ENCODE measurements at places on chromosomes 13 and 19.

DNA sequence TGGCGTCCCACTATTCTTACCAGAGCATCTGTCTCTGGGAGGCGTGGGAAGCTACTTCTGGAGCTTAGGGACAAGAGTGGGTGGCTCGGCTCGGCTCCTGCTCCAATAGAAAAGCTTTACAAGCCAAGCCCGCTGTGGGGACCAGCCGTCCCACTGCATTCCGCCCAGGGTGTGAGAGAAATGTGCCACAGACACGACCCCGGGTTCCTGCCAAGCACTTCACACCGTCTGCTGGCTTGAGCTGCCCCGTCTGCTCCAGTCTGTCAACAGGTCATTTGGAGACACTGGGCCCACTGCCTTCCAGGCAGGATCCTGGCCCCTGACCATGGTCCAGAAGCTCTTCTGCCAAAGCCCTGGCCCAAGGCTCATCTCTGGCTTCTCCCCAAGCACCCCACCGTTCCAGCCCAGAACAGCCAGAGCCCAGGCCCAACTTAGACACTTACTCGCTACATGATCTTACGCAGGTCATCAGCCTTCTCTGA is 6.5 kb upstream of the FKRP start:
- DNase-seq, result no peak

- DNase-seq, result no peak
Measured at GRCh38 chr13:94987081-94987480, 274.7 kb upstream of the SOX21 start.

DNA sequence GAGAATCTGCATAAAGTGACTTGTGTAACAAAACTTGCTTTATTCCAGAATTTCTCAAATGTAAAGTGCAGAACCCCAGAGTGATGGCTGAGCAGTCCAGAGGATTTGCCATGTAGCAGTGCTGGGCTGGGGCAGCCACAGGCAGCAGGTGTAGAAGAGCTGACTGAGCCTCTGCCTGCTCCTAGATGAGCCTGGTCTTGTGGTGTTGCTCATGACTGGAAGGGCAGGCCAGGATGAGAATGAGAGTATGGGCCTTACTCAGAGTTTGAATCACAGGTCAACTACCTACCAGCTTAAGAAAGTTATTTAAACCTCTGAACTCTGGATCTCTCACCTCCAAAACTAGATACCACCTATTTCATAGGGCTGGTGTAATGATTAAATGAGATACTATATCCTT is 2.9 kb upstream of the C13orf42 start:
- no peak for DNase-seq

GRCh38 chr13:78592584-78592983 is 10.8 kb downstream of the POU4F1 start:
- DNase-seq, result no peak

- no peak for DNase-seq
Measured at GRCh38 chr13:28991764-28992163, 171.6 kb downstream of the MTUS2 start.

GRCh38 chr19:19464339-19465098 is 50.8 kb downstream of the TSSK6 start:
- peak; percentile 90 for DNase-seq

DNA sequence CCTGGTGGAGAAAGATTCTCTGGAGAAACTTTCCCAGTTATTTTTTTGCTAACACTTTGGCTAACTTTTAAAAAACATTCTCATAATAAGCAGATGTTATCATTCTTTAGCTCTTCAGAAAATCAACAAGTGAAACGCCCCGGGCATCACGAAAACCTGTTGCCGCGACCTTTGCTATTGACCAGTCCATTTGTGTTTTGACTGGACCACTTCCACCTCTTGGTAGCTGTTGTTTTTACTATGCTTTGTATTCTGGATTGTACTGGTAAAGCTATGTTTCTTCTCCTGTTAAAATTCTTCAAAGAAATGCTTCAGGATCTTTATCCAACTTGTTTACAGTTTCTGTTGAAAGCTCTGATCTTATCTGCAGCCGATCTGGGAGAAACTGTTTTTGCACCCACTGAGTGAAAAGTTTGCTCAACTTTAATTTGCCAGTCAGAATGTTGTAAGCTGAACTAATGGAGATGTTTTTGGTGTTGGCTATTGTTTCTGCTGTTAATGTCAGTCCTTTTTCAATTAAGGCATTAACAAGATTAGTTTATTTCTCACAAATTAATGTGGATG is 23.3 kb downstream of the UFM1 start:
- no peak for DNase-seq

DNA sequence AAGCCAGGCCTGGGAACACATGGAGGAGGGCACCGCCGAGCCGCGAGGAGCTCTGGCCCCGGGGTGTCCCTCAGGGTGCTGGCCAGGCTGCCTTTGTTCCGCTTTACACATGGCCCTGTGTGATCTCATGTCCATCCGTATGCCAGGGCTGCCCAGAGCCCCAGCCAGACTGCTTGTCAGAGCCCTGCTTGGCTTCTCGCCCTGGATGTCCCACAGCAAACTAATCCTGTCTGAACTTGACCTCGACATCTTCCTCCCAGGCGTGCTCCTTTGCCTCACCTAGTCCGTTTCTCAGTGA is 14.3 kb downstream of the BCKDHA start:
- peak; percentile 51 for DNase-seq

DNA sequence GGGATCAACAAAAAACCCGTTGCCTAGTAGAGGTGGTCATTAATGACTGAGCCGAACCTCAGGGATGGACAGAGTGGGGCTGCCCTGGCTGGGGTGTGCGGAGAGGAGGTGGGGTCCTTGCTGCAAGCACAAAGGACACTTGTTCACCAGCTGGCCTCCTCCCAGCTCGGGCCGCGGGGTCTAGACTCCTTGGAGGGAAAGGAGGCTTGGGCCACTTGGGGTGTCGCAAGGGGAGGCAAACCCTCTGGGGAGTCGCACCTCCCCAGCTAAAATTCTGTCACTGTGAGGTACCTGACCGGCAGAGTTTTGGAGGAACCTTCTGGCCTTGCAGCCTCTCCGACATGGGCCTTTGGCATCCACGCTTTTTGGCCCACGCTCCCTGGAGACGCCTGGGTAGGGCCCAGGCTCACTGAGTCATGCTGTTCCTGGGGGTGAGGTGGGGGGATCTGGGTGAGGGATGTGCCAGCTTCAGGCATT is 8.2 kb downstream of the KLHL26 start:
- no peak for DNase-seq

DNA sequence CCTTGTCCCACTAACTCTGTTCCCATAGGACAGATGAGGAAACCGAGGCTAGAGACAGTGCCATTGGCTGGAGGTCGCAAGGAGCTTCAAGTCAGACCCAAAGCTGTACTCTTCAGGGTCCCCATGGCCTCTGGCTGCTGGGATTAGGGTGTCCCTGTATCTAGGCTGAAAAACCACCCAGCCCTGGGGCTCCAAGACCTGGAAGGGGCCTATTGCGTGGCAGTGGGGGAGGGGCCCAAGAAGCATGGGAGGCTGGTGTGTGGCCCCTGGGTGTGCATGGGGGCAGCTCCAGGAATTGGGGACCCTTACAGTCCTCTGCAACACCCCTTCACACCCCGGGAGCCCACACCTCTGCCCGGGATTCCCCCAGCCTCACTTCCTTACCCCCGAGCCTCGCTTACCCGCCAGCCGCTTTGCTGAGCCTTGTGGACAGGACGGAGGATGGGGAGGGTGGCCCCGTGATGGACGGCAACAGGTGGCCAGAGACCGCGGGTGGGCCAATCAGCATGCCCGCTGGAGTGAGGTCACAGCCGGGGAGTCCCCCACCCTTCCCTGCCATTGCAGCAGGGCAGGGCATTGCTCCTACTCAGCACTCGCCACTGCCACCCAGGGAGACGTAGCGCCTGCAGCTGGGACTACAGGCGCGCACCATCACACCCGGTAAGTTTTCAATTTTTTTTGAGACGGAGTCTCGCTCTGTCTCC is at the start of gene JSRP1:
JSRP1 (minus strand) TSS at position 436 of the 704 bp plus-strand sequence. CDS start 1,103 bp downstream, outside the sequence.
- DNase-seq, result no peak

DNA sequence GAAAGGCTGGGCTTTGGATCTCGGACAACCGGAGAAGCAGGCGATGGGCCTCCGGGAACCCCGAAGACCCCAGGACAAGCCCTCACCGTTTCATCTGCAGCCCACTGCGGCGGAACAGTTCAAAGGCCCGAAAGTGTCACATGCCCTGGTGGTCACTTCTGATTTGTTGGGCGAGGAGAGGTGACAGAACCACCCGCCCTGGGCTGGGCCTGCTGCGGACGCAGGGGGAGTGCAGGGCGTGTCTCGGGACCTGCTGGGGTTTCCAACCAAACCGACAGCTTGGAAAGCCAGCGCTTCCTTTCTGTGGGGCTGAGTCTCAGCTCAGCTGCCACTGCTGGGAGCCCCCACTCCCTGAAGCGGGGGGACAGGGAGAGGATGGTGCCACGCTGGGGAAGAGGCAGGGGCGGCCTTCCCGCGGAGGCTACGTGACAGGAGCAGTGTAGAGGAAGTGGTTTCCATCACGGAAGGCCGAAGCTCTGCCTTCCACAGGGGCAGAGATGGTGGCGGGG is 22.8 kb upstream of the ZBTB7A start:
- DNase-seq, result no peak
